Glomerular endothelial cell (primary cell): ENCODE measurements at places on chromosomes 4 and X. TPM values are rescaled to one million over a fixed set of nuclear protein-coding genes. Genes with fewer than 3 reads are reported as not detected.

Gene CLDN34
- 0.19 and 0.35 TPM in 2 replicates for total RNA-seq

Gene NDNF
- 0.70 TPM in 1 of 2 replicates, not detected in the other for total RNA-seq

Gene ANKRD50
- 43.2 and 52.3 TPM in 2 replicates for total RNA-seq

Gene NAAA
- 43.1 and 98.4 TPM in 2 replicates for total RNA-seq

Gene DKK2
- 0.06 and 0.29 TPM in 2 replicates for total RNA-seq

Gene GPR119
- not detected in 2 replicates for total RNA-seq

Gene ARMCX5
- 8.1 and 11.8 TPM in 2 replicates for total RNA-seq

Gene UGT2A1
- not detected in 2 replicates for total RNA-seq

Gene CXCL10
- total RNA-seq = 2.7 and 12.7 TPM in 2 replicates

Gene GIMD1
- total RNA-seq = not detected in 2 replicates

Gene SPANXN3
- not detected in 2 replicates for total RNA-seq

Gene CDKL2
- 2.1 and 2.8 TPM in 2 replicates for total RNA-seq

Gene UBQLN2
- total RNA-seq = 20.7 and 24.2 TPM in 2 replicates
